ENCODE measurements at places on chromosomes 6 and 20.

GRCh38 chr6:37314487-37315156, 39.2 kb upstream of the RNF8 start:
- peak; percentile 56 for DNase-seq

DNA sequence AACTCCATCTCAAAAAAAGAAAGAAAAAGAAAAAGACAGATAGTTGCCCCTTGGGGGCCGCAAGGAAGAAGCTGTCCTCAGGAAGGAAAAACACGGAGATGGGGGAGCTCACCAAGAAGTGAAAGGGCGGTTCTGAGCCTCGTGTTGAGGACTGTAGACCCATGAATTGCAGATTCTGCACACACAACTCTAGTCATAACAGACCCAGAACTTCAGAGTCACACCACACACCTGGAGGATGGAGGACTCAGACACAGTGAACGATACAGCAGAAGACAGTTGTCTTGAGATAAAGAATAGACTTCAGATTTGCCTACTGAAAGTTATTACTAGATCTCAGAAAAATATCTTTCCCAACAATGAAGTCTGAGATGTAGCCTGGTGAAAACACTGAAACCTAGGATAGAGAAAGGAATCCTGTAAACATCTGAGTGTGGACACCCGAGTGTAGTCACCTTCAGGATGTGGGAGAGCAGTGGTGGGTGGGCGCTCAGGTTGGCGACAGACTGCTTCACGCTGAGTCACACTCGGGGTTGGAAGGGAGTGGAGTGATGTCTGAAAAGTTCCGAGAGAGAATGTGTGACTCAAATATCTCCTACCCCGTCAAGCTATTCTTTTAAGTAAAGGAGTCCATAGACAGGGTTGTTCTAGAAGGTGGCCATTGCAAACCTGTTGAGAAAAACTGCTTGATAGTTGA, 88.1 kb downstream of the MAP3K4 start:
- DNase-seq: no peak

- DNase-seq: peak; percentile 77
Measured at GRCh38 chr20:57498425-57499400, 26.2 kb downstream of the CTCFL start.

DNA sequence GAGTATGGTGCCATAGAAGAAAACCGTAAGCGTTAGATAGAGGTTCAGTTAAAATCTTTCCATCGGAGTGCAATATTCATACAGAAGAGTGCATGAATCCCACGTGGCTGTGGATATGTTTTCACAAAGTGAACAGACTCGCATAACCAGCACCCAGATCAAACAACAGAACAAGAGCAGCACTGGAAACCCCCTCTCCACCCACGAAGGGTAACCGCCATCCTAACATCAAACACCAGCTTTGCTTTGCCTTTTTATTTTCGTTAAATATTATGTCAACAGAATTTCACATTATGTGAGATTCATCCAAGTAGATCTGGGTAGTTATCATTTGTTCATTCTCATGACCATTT, 4.7 kb downstream of the GTSF1L start:
- DNase-seq: no peak

DNA sequence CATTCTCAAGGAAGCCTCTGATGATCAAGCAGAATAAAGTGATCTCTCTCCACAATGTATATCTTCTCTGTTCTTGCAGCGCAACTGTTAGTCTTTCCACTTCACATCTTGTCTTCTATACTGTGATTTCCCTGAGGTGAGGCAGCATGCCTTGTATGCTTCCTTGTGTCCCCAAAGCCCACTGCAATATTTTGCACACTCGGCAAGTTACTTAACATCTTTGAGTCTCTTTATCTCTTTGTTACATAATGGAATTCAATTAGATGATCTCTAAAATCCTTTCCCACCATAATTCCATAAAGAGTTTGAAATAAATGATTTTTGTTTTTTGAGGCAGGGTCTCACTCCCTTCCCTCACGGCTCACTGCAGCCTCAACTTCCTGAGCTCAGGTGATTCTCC, 40.4 kb upstream of the ALDH8A1 start:
- no peak for DNase-seq

DNA sequence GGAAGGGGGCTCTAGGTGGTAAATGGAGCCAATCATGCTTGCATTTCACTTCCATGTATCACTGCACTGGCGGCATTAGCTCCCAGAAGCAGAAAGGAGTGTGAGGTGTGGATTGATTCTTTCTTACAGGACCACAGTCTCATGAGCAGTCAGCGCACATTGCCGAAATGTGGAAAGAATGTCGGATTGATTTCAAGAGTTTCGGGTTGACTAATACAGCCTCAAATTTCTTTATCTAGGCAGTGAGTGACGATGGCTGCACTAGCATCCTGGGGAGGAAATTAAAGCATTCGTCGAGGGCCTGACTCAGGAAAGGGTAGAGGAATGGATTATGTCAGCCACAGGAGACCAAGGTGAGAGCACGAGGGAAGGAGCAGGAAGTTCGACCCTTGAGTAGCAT, 222.8 kb upstream of the CDYL start:
- DNase-seq: no peak

DNA sequence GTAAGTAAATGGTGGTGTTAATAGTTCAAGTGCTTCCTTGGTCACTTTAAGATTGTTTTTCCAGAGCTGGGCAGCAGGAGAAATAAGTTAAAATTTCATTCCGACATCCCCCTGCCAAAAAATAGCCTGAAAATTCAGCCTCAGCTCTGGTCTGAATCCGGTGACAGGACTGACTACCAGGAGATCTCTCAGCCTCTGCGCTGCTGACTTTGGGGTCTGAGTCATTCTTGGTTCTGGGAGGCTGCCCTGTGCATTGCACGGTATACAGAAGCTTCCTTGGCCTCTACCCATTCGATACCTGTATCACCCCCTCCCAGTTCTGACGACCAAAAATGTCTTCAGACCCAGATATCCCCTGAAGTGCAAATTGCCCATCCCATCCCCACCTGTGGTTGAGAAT, 36.3 kb upstream of the TFAP2C start:
- DNase-seq: no peak

- DNase-seq: peak; percentile 62
Measured at GRCh38 chr6:88629838-88630494, 333.5 kb downstream of the RNGTT start.

GRCh38 chr6:71745525-71745924, 140.8 kb upstream of the RIMS1 start:
- no peak for DNase-seq

DNA sequence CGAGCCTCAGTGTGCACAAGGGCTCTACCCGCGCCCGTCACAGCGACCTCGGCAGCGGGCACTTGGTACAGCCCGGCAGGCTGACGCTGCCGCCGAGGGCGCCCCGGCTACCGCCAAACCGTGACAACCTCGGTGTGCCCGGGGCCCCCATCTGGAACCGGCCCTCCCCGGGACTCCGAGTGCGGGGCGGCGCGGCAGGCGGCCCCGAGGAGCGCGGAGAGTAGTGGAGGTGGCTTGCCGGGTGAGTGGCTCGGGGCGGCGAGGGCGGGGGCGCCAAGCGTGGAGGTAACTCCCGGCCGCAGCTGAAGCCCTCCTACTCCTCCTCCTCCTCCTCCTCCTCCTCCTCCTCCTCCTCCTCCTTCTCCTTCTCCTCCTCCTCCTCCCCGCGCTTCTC, at the start of gene ISM1:
TSS of gene ISM1 (plus strand) at position 371 of the 394 bp plus-strand sequence. CDS start 503 bp downstream, outside the sequence.
- DNase-seq: no peak

DNA sequence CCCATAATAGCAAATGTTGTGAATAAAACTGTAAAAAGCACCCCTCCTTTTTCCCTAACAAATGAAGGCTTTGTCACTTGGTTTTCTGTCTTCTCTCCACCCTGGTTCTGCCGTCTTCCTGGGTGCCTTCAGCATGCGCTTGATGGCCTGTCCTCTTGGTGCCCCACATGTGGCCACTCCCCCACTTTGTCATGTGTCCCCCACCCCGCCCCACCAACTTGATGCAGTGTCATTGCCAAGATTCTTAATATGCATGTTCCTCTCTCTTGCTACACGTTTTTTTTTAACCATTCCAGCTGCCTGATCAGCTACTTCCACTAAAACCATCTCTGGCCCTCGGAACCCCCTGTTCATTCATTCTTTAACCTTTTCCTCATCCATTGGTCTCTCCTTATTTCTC, 340.3 kb downstream of the QKI start:
- DNase-seq: no peak

GRCh38 chr20:483815-484644, 21.7 kb upstream of the TBC1D20 start:
- peak; percentile 32 for DNase-seq

DNA sequence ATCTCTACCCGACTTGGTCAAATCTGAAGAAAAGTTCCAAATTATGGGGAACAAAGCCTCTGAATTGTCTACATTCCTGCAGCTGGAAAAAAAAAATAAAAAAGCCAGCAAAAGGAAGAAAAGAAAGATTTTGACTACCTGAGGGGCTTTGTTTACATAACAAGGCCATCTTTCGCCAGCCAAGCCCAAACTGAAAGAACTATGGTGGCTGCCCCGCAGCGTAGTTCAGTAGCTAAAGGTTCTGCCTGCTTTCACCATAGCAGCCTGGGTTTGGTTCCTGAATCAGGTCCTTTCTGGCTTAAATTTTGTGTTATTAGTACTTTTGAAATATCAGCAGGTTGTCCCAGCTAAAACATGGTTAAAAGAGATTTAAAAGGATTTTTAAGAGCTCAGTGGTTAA, 35.4 kb downstream of the ZNF133 start:
- DNase-seq: no peak

DNA sequence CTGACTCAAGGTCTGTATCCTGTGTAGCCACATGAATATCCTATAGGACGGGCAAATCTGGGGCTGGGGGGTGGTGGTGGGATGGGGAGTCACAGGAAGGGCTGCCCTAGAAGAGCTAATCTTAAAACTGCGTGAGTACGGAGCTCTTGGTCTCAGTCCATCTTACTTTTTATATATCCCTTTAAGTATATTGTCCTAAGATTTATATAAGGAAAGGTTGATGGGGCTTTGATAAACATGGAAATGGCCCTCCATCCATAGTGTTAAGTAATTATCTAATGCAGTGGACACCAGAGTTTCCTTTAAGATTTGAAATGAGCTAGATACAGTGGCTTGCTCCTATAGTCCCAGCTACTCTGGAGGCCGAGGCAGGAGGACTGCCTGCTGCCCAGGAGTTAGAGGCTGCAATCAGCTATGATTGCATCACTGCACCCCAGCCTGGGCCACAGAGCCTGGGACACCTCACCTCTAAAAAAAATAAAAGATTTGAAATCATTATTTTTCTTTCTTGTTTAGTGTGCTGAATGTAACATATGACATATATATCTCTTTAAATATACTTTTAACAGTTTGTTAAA, 24.2 kb upstream of the DYNLRB1 start:
- DNase-seq: no peak

GRCh38 chr6:135329851-135330803, 149.0 kb downstream of the MYB start:
- no peak for DNase-seq

DNA sequence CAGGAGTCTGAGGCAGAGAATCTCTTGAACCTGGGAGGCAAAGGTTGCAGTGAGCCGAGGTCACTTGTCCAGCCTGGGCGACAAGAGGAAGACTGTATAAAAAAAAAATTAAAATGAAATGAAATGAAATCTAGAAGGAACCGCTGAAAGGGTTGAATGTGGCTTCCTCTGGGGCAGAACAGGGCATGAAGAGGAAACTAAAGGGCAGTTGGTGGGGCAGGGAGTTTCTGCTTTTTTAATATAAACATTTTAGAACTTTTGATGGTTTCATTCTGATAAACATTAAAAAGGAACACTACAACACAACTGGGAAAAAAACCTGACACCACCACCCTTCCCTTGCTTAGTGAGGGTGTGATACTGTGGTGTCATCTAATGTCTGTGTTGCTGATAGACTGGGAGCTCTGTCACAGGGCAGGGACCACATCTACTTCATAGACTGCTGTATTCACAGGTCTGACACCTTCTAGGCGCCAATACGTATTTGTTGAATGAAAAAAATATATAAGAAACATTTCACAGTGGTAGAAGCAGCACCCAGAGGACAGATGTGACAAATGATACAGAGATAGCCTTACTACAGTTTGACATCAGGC, 128.9 kb downstream of the ADAT2 start:
- no peak for DNase-seq

GRCh38 chr6:33906439-33906838, 102.6 kb upstream of the MLN start:
- no peak for DNase-seq

DNA sequence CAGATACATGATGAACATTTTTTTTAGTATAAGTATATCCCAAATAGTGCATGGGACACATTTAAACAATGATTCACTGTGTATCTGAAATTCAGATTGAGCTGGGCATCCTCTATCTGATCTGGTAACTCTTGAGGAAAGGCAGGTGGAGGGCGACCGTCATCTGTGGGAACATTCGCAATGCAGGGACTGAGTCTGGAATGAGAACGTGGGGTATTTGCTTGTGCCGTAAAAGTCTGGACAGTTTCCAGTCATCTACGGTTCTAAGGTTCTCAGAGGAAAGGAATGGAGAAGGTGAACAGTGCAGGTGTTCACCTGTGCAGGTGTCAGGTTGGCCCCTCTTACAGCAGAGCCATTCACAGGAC, 22.6 kb downstream of the CTCFL start:
- no peak for DNase-seq

DNA sequence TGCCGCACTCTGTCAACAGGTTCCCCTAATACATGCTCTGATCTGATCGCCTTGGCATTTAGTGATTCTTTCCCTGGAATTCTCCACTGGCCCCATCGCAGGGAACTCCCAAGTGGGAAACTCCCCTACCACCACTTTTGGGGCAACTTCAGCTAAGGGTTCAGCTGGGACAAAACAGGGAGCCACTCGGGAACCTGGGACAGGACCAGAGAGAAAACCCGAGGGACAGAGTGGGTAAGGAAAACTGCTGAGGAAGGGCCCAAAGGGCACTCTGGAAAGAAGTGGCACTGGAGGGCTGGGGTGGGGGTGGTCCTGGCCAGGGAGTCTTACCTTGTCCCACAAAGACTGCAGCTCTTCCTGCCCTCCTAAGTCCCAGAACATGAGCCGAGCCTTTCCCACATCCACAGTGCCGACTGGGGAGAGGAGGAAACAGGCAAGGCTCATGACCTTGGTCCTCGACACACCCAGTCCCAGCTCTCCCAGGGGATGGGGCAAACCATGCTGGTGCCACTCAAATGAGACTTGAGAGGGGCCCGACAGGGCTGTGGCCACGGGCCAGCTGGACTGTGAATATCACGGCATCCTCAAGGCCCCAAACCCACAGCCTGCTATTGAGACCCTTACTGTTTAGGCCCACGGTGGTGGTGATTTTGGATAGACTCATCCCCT, 1.6 kb downstream of the ARFRP1 start:
- no peak for DNase-seq

- no peak for DNase-seq
Measured at GRCh38 chr6:155158030-155158843, 105.6 kb upstream of the CLDN20 start.

GRCh38 chr6:21885532-21886114, 292.1 kb downstream of the SOX4 start:
- no peak for DNase-seq

Measured in NCI-H1417 (cell line).